ENCODE measurements at places on chromosomes 2 and 18. TPM values are rescaled to one million over a fixed set of nuclear protein-coding genes. Genes with fewer than 3 reads are reported as not detected.

Gene TBR1
- total RNA-seq: not detected

Gene ONECUT2
- total RNA-seq: under 0.01 TPM

Gene DSEL
- total RNA-seq: 108 TPM

Gene PRSS56
- total RNA-seq: not detected

Gene CIB4
- not detected for total RNA-seq

Gene SULT1C2
- 0.27 TPM for total RNA-seq

Gene CPO
- not detected for total RNA-seq

Gene SP140L
- total RNA-seq: 16.0 TPM
